GM12892 (cell line): ENCODE measurements at places on chromosomes 7 and 10.

GRCh38 chr10:132888898-132889490 lies 53.4 kb downstream of the CFAP46 start:
- no peak for DNase-seq

DNA sequence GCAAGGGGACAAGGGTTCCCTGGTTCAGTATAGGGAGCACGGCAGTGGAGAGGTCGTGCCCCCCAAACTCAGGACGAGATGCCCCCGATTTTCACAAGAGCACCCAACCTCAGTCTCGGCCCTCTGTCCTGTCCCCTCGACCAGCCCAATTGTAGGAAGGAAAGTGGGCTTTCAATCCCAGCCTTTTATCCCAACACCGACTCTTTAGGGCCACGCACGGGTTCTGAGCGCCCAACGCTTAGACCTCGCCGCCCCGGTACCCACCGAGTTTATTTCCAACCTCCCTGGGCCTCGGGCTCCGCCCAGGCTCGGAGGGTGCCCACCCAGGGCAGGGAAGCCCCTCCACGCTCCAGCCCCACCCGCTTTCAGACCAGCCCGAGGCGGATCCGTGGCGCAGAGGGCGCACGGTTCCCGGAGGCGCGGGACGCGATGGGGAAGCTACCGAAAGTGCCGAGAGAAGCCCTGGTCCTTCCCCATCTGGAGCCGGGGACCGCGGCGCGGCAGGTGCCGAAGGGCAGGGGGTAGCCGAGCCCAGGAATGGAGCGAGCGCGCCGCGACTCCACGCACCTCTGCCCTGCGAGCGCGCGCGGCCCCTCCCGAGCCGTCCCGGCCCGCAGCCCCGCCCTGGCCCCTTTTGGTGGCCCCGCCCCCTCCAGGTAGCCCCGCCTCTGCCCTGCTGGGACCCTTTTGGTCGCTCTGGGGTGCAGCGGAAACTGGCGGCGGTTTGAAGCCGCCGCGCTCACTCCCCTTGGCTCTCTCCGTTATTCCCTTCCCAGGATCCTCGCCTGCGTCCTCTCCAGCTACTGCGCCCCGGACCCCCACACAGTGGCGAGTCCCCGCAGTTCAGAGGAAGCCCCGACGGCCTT lies 20.4 kb downstream of the GRID2IP start:
- peak; percentile 67 for DNase-seq

DNA sequence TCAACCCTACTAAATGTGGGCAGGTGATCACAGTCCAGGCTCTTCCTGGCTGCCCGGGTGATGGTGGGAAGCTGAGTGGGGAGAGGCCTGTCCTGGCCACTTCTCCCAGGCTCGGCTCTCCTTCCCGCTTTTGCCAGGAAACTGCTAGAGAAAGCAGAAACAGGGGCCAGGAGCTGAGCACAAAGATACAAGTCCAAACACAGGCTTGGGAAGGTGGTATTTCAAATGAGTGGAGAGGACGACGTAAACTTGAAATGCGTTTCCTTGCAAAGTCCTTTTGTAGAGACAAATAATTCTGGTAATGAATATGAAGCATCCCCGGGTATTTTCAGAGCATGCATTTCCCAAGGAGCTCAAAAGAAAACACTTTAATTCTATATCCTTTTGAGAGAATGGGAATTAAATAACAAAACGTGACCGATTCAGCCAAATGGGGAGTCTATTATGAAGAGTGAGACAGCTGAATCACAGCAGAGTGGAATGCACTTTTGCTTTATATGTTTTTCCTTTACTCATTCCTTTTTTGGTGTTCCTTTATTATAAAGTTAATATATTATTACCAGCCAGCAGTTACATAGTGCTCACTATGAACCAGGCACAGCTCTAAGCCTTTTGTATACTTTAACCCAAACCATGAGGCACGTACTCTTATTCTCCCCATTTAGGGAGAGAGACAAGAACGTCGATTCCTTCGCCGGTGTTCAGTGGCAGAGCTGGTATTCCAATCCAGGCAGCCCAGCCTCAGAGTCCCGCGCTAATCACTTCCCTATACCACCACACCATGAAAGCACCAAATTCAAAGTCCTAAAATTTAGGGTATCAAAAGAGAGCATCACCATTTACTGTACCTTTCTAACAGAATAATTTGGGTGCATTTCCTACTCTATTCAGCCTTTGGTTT lies 218.2 kb upstream of the KLF14 start:
- DNase-seq = no peak

DNA sequence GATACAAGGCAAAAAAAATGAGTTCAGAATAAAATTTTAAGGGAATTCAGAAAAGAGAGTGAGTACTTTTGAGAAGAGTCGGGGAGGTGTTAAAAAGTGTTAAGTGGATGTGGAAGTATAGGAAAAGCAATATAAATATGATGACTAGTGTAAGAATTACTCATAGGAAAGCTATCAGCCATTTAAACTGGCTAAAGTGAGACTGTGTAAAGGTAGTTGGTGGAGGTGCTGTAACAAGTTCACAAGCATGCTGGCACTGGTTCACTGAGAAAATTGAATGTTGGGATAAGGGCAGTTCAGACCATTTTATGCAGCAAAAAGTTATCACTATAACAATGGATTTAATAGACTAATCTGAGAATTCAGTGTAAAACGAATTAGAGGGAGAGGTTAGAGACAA lies 179.0 kb upstream of the DKK1 start:
- DNase-seq = no peak

DNA sequence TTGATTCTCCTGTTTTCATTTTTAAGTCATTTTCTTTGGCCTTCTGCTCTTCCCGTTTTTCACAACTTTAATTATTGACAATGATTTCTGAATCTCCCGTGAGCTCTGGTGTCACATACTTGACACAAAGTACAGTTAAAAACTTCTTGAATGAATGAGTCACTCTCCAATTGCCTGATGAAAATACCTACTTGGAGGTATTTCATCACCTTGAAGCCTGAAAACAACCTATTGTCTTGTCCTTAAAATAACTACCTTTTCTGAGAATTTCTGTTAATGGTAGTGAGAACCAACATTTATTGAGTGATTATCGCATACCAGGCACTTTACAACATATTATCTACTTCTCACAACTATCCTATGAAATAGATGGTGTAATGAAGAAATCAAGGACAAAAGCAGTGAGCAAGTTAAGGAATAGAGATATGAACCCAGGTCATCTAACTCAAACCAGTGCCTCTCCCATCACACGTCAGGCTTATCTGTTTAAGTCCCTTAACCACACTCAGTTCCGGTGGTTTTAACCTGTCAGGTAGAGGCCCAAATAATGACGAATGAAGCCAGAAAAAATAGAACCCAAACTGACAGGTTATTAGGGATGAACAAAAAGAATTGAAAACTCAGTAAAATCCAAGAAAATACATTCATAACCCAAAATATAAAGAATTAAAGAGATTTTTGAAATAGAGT lies 11.6 kb downstream of the BET1 start:
- DNase-seq = no peak

GRCh38 chr10:124592736-124593430 lies 131.3 kb downstream of the LHPP start:
- DNase-seq = no peak

DNA sequence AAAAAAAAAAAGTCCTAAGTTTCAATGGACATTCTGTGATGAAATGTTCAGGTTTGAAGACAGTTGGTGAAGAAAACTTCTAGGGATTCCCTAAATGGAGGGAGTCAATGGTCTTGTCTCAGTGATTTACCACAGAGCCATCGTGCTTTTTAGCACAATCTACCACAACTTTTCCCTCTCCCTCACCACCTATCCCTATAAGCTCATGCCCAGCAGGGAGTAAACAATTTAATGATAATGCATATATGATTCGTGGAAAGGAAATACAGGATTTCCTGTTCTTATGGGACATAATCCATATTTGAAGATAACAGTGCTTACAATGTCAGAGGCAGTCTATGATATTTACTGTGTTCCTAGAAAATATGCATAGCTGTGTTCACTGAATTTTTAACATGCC lies 38.4 kb upstream of the CD36 start:
- DNase-seq = no peak

GRCh38 chr10:69123306-69123746 lies 652 bp upstream of the VPS26A start:
- no peak for DNase-seq

- no peak for DNase-seq
These were observed 14.9 kb downstream of the ZC3HAV1 start for GRCh38 chr7:139094596-139094995.

GRCh38 chr10:5573968-5574641 lies 49.3 kb downstream of the CALML3 start:
- no peak for DNase-seq

DNA sequence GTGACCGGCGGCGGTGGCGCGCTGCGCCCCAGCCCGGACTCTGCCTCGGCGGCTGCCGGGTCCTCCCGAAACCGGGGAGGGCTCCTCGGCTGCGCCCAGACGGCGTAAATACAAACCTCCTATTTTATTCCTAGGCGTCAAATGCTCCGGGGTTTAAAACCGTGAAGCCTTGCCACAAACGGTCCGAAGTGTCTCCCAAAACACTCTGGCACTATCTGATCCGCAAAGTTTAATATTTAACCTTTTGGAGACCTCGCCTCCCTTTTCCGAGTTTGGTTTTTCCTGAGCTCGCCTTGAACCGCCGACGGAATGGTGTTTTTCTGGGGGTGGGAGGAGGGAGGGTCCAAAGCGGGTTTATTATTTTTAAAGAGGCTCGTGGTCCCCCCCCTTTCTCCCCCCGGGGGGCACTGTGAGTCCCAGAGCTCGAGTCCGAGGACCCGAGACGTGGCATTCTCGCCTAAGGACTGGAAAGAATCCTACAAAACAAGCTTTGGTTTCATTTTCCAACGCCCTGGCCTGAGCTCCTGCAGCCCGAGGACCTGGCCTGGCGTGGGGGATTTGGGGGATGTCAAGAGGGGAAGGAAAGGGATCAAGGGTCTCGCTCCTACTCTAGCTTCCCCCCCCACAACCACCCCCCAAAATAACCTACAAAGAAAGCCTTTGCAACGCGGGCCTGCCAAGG lies 1.8 kb downstream of the TNRC18 start:
- no peak for DNase-seq

DNA sequence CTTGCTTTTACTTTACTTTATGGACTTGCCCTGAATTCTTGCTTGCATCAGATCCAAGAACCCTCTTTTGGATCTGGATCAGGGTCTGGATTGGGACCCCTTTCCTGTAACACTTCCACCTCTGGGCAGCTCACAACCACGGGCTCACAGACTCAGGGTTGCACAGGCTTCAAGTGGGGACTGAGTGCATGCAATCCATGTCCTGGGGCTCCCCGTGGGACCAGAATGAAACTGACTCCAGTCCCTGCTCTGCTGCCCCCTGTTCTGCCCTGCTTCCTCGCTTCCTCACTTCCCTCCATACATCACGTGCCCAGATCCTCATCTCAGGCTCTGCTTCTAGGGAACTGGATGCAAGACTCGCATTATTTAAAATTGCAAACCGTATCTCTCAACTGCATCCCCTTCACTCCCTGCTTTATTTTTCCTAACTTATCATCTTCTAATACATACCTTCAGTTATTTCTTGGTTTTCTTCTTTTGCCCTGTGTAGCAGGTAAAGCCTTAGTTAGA lies 23.3 kb upstream of the INMT start:
- no peak for DNase-seq

GRCh38 chr10:76309741-76310587 lies 878.5 kb downstream of the LRMDA start:
- no peak for DNase-seq

GRCh38 chr7:38476764-38477163 lies 154.4 kb downstream of the AMPH start:
- DNase-seq = no peak

DNA sequence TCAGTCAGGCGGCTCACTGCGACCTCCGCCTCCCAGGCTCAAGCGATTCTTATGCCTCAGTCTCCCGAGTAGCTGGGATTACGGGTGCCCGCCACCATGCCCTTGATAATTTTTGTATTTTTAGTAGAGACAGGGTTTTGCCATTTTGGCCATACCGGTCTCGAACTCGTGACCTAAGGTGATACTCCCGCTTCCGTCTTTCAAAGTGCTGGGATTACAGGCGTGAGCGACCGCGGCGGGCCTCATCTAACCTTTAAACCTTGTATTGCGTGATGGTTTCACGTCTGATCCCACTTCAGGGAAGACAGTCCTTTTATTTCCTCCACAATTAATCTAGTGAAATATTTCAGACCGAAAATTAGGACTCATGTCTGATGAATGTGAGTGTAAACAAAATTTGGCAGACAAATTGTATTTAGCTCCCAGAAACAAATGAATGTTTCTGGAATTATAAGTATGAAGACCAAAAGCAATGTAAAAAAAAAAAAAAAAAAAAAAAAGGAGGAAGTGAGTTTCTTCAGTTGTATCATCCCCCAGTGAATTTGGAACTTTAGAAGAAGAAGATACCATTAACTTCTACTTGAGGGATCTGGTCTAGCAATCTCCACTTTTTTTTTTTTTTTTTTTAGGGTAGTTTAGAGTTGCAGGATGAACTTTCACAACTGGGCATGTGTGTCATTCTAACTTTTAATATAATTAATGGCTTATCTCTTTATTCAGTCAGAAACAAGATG lies 1.6 kb downstream of the NUP42 start:
- no peak for DNase-seq
